Kidney (tissue), 22 donors: ENCODE measurements at places on chromosomes 12 and 14. TPM values are rescaled to one million over a fixed set of nuclear protein-coding genes. Genes with fewer than 3 reads are reported as not detected.

The SYNDIG1L gene
- 0.13 TPM for total RNA-seq

The ITGA7 gene
- 66.3 TPM for total RNA-seq

The ADAMTS20 gene
- total RNA-seq = not detected

The TROAP gene
- 1.0 TPM for total RNA-seq

The TMEM63C gene
- 1.9 TPM for total RNA-seq

The DENND5B gene
- 14.1 TPM for total RNA-seq

The HHIPL1 gene
- total RNA-seq = 0.88 TPM

The CFAP73 gene
- total RNA-seq = 2.4 TPM

The ARID4A gene
- total RNA-seq = 32.5 TPM

- H3K27me3 ChIP-seq = no peaks in the 10 kb centered on the region
- H3K4me1 ChIP-seq = no peaks in the 10 kb centered on the region
- H3K36me3 ChIP-seq = no peaks in the 10 kb centered on the region
- H3K27ac ChIP-seq = no peak overlapping the region
These were observed 15.0 kb downstream of the SRP54 start for GRCh38 chr14:34997762-34998161.

GRCh38 chr12:123829561-123829960 is 67.5 kb downstream of the DNAH10 start:
- no peaks in the 10 kb centered on the region for H3K4me1 ChIP-seq
- H3K27me3 ChIP-seq = no peaks in the 10 kb centered on the region
- no peaks in the 10 kb centered on the region for H3K36me3 ChIP-seq

DNA sequence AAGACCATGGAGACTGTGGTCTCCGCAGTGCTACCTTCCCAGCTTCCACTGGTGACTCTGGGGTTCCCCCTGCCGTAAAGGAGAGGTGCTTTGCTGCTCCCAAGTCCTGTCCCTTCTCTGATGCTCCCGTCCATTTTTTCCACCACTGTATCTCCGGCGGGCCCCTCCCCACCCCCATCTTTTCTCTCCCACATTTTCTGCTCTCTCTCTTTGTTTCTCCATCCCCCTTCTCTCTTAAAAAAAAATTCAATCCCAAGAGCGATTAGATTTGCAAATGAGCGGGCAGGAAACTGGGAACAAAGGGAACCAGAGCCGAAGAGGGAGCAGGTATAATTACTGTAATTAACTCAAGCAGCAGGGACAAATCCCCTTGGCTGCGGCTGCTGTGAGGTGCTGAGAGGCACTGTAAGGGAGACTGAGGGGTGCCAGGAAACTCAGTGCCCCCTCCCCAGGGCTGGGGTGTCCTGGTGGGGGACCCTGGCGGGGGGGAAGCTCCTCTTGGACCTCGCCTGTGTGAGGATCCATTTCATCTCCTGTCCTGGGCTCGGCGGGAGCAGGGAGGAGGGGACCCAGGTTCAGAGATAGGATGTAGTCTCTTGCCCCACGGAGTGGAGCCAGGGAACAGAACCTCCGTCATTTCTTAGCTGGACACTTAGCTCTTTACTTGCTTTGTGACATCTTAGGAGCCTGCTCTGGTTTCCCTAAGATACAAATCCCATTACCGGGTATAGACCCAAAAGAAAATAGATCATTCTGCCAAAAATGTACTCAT is 140.4 kb upstream of the NRXN3 start:
- peak; percentile 24 for DNase-seq
- no peaks in the 10 kb centered on the region for H3K4me1 ChIP-seq
- H3K27me3 ChIP-seq = no peaks in the 10 kb centered on the region
- H3K4me3 ChIP-seq = no peak overlapping the region

DNA sequence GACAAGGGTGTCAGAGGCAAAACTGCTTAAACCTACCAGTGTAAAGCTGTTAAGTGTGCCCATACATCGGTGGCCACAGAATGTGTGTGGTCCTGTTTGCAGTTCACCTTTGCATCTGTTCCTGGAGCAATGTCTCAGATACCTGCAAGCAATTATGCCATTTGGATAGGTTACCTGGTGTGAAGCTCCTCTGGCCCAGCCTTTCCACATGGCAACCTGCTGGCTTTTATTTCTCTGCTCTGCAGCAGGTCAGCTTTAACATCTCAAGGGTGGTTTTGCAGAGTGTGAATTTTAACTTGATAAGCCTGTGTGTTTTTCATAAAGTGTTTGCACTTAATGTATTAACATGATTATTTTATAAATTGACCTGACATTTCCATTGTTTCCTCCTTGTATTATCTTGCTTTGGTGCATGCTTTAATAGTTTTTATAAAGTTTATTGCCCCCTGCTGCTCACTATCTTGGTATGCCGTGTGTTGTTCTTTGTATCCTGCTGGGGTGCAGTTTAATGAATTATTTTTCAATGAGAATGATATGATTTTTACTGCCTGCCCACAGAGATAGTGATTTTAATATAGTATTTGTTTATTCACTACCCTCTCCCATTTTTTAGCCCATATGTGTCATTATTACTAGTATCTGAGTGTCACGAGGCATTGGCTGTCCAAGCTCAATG is 403.8 kb downstream of the NPAS3 start:
- no peak for DNase-seq
- no peaks in the 10 kb centered on the region for H3K4me1 ChIP-seq
- H3K27ac ChIP-seq = no peak overlapping the region
- no peaks in the 10 kb centered on the region for H3K27me3 ChIP-seq
- H3K4me3 ChIP-seq = no peak overlapping the region
- no peaks in the 10 kb centered on the region for H3K36me3 ChIP-seq

- H3K4me1 ChIP-seq = peaks cover 7% of the 10 kb centered on the region
- no peak overlapping the region for H3K27ac ChIP-seq
- no peaks in the 10 kb centered on the region for H3K27me3 ChIP-seq
These were observed 3.4 kb upstream of the TMEM229B start for GRCh38 chr14:67491741-67492507.

DNA sequence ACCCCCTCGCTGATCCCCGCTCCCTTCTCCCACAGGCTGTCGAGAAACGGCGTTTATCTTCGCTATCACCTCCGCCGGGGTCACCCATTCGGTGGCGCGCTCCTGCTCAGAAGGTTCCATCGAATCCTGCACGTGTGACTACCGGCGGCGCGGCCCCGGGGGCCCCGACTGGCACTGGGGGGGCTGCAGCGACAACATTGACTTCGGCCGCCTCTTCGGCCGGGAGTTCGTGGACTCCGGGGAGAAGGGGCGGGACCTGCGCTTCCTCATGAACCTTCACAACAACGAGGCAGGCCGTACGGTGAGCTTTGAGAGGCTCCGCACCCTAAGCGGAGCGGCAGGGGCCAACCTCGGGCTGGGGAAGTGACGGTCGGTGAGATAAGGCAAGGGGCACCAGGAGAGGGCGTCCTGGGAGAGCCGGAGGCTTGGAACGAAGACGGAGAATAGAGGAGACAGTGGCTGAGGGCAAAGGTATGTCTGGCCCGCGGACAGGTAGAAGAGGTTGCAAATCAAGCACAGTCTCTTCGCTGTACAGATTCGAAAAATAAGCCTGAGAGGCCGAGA is 2.3 kb downstream of the WNT1 start:
- no peak overlapping the region for H3K27ac ChIP-seq
- peaks cover 56% of the 10 kb centered on the region for H3K27me3 ChIP-seq
- peaks cover 32% of the 10 kb centered on the region for H3K4me1 ChIP-seq
- no peaks in the 10 kb centered on the region for H3K36me3 ChIP-seq

- H3K4me3 ChIP-seq = no peak overlapping the region
- no peak for DNase-seq
- no peak overlapping the region for H3K27ac ChIP-seq
- H3K36me3 ChIP-seq = no peaks in the 10 kb centered on the region
- H3K4me1 ChIP-seq = no peaks in the 10 kb centered on the region
These were observed 32.3 kb upstream of the DACT1 start for GRCh38 chr14:58605465-58605864.

DNA sequence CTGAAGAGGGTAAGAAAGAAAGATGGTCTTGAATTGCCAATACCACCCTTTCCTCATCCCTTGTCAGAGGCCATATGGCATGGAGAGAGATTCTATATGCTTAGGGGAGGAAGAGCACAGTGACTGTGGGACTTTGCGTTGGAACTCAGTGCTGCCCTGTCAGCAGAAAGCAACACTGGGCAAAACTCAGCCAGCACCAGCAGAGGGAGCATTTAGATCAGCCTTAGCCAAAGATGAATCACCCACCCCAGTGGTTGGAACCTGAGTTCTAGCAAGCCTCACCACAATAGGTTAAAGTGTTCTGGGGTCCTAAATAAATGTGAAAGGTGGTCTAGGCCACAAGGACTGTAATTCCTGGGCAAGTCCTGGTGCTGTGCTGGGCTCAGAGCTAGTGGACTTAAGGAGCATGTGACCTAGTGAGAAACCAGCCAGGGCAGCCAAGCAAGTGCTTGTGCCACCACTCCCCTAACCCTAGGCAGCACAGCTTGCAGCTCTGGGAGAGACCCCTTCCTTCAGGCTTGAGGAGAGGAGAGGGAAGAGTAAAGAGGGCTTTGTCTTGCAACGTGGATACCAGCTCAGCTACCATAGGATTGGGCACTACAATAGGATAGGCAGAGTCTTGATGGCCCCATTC is 11.4 kb upstream of the BCAT1 start:
- H3K4me3 ChIP-seq = no peak overlapping the region
- no peaks in the 10 kb centered on the region for H3K36me3 ChIP-seq
- DNase-seq = no peak
- no peaks in the 10 kb centered on the region for H3K27me3 ChIP-seq
- H3K4me1 ChIP-seq = no peaks in the 10 kb centered on the region
- no peak overlapping the region for H3K27ac ChIP-seq

- peaks cover 6% of the 10 kb centered on the region for H3K4me1 ChIP-seq
- H3K4me3 ChIP-seq = no peak overlapping the region
- no peak for DNase-seq
- H3K27ac ChIP-seq = no peak overlapping the region
- no peaks in the 10 kb centered on the region for H3K36me3 ChIP-seq
These were observed 359.0 kb downstream of the CACNA1C start for GRCh38 chr12:2411616-2412304.

GRCh38 chr12:123091230-123092150 is 59.4 kb downstream of the PITPNM2 start:
- H3K4me3 ChIP-seq = no peak overlapping the region
- no peaks in the 10 kb centered on the region for H3K36me3 ChIP-seq
- peaks cover 9% of the 10 kb centered on the region for H3K4me1 ChIP-seq
- no peak for DNase-seq
- H3K27ac ChIP-seq = no peak overlapping the region
- no peaks in the 10 kb centered on the region for H3K27me3 ChIP-seq

DNA sequence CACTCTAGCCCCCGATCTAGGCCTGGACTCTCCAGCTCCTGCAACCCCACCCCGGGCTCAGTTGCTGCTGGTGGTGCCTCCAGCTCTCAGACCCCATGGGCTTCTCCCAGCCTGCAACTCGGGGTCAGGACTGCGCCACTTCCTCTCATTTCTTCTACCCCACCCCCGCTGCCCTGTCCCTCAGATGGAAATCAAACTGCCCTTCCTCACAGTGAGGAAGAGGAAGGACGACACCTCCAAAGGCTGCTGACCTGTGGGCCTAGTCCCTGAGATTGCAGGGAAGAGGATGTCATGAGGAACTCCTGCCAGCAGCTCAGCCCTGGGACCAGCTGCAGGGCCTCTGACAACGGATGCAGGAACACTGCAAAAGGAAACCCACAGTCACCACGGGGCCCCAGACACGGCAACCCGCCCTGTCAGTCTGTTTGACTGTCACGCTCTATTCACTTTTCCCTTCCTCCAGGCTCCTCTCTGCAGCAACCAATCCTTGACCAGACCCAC is 29.3 kb upstream of the PNMA1 start:
- H3K27me3 ChIP-seq = no peaks in the 10 kb centered on the region
- H3K36me3 ChIP-seq = no peaks in the 10 kb centered on the region
- no peak for DNase-seq
- H3K4me3 ChIP-seq = no peak overlapping the region
- H3K27ac ChIP-seq = peak overlapping the region; percentile 45
- peaks cover 18% of the 10 kb centered on the region for H3K4me1 ChIP-seq

- no peaks in the 10 kb centered on the region for H3K36me3 ChIP-seq
- peaks cover 7% of the 10 kb centered on the region for H3K4me1 ChIP-seq
- H3K27me3 ChIP-seq = no peaks in the 10 kb centered on the region
- peak overlapping the region; percentile 38 for H3K27ac ChIP-seq
These were observed 40.4 kb downstream of the KICS2 start for GRCh38 chr12:64181430-64182291.

DNA sequence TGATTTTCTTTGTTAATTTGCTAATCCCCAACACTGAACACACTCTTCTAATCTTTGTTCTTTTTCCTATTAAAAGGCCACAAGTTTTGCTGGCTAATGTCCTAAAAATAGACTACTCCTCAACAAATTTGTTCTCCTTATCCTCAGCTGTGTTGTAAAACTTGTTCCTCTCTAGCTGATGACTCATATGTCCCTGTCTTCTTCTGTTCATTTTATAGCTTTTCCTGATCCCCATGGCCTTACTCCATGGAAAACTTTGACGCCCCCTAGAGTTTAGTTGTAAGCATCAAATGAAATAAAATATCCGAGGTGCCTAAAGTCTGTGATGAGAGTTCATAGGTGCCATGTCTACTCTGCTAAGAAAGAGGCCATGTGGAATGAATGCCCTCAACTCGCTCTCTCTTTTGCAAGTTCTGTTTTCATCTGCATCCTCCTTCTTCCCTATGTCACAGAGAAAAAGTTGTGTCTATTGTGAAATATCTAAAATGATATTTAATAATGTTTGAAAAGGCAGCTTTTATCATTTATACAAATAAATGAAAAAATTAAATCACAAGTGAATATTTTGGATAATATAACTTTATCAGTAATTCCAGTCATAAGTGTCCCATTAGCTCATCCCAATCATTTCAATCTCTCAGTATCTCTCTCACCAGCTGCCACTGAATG is 237.9 kb downstream of the IPO8 start:
- no peaks in the 10 kb centered on the region for H3K4me1 ChIP-seq
- no peaks in the 10 kb centered on the region for H3K36me3 ChIP-seq
- no peak overlapping the region for H3K27ac ChIP-seq
- H3K27me3 ChIP-seq = no peaks in the 10 kb centered on the region

- no peaks in the 10 kb centered on the region for H3K27me3 ChIP-seq
- no peak for DNase-seq
- H3K4me1 ChIP-seq = peaks cover 27% of the 10 kb centered on the region
- peaks cover 59% of the 10 kb centered on the region for H3K36me3 ChIP-seq
These were observed 3.9 kb downstream of the SLC38A2 start for GRCh38 chr12:46368684-46369083.

- H3K36me3 ChIP-seq = no peaks in the 10 kb centered on the region
- H3K27me3 ChIP-seq = no peaks in the 10 kb centered on the region
- no peak overlapping the region for H3K4me3 ChIP-seq
- DNase-seq = peak; percentile 64
These were observed 26.4 kb upstream of the ZFP36L1 start for GRCh38 chr14:68819260-68819691.

DNA sequence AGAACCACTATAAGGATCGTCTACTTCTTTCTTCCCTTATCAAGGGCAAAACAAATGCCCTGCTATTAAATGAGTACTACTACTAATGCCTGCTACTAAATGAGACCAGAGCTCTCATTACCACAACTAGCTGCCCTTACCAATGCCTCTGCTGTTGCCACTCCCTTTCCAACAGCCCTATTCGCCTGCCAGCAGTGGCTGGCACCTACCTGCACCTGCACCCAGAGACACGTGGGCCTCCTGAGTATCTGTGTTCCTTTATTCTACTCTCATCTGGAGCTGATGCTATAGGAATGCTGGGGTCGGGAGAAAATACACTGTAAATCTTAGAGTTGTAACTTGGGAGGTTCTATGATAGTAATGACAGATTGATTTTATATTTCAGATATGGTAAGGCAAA is 174.7 kb downstream of the SLC2A13 start:
- DNase-seq = no peak
- H3K27me3 ChIP-seq = no peaks in the 10 kb centered on the region
- no peak overlapping the region for H3K27ac ChIP-seq
- no peaks in the 10 kb centered on the region for H3K4me1 ChIP-seq
